ENCODE measurements at places on chromosomes 3 and 15.

DNA sequence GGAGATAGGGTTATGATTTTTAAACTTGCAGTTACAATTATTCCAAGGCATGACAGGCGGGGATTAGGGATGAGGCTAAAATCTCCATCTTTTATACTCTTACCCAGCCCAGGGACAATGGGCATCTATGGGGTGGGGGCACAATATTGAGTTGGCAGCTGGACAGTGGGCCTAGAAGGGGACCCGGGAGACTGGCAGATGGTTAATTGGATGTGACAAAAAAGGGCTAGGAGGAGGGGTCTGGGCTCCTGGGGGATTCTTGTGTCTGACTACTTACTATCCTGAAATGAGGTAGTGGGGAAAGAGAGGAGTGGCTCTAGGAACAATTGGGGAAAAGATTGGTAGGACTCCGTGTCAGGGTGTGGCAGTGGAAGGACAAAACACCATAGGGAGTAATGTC, 53.0 kb upstream of the ROPN1 start:
- DNase-seq = no peak

GRCh38 chr3:76954412-76954811, 85.5 kb upstream of the ROBO2 start:
- DNase-seq = no peak

DNA sequence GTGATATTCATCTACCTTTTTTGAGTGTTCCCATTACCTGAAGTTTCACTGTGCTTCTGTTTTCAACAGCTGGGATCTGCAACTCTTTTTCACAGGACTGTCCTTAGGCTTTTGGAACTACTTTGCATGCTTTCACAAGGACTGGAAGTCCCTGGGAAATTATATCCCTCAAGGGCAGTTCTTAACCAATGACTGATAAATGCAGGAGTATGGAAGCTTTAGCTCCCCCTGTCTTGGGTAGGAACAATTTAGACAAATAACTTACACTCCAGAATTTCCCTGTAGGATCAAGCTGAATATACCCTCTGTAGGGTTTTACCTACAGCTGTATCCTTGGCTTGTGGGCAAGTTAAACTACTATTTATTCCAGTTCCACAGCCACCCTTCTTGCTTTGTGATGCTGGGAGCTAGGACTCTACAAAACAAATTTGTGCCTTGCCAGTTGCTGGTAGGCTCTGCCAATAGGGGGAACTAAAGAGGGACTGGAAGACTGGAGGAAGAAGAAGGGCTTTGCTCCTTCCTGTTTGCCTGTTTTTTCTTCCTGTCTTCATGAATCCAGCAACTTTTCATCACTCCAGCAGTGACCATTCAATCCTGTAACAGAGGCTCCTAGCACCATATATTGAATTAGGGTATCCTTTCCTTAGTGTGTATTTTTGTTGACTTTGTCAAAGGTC, 6.8 kb upstream of the ZNF280D start:
- DNase-seq = no peak

DNA sequence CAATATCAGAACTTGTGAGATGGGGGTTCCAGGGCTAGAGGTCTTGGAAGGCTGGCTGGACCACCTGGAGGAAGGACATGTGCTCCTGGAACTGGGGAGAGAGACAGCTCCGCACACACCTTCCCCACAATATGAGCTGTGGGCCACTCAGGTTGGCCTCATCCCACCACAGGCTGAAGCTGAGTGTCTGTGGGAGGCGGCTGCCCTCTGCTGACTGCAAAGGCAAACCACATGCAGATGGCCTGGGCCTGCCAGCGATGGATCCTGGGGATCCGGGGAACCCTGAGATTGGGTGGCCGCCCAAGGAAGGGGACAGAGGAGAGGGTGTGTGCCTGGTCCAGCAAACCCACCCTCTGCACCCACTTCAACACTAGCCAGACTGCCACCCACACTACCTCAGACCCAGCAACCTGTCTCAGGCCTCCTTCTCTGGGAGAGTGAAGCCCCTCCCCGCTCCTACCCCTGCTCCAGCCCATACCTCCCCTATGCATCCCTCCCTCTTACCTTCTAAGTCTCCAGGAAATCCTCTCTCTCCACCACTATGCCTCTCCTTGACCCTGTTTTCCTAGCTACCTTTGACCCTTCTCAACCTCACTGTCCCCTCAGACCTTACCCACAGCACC, 44.8 kb downstream of the CYP11A1 start:
- no peak for DNase-seq

- no peak for DNase-seq
Observed at GRCh38 chr3:66227915-66228314, 7.1 kb downstream of the SLC25A26 start.

DNA sequence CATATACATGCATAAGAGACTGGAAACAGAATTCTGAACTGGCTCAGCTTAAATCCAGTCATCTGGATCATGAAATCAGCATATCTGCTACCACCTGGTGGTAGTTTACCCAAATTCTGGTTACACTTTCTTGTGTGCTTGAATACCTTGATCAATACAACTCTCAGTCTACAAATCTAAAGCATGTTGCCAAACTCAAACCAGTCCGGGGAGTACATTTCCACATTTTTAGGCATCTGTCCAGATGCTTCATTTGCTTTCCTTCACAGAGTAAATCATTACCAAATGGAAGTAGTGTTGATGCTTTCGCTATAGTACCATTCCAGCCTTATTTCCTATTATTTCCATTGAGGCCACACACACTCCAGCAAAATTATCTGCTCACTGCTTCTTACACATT, 126.4 kb downstream of the P2RY1 start:
- DNase-seq = no peak

DNA sequence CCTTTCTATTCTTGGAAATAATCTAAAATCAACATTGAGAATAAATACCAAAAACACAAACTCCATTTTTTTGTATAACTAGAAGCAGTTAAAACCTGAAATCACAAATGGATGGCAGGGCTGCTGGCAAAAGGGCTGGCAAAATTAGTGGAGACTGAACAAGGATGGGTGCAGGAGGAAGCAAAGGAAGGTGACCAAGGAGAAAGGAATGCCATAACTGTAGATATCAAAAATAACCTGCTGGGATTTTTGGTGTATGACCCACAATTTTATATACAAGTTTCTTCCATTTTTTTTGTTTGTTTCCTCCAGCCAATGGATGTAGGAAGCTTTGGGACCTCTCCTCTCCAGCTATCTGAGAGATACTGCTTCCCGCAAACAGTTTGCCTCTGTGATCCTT, 12.7 kb downstream of the CFAP44 start:
- no peak for DNase-seq

GRCh38 chr15:76575274-76575673, 238.7 kb downstream of the ISL2 start:
- DNase-seq = no peak

DNA sequence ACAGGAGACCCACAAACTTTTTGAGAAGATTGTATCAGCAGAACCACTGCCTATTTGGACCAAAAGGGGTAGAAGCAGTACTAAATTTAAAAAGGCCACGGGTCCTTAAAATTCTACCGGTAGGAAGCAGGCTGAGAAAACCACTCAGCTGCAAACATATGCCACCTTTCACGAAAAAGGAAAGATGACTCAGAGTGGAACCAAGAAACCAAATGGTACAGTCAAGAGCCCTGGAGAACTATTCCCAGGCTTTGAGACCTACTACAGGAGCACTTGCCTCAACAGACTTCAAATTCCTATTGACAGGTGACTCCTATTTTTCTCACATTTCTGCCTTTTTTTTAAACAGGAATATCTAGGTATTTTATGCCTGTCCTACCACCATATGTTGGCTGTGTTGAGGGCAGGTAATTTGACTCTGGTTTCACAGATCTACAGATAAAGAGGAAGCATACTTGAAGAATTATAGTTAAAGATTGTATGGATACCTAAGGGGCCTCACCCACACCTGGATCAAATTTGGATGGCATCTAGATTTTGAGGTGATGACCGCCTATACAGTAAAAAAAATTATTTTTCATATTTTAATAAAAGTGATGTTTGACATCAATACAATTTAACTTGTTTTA, 10.1 kb downstream of the GOLIM4 start:
- no peak for DNase-seq

- no peak for DNase-seq
Observed at GRCh38 chr15:48333540-48333939, 2.3 kb downstream of the DUT start.

DNA sequence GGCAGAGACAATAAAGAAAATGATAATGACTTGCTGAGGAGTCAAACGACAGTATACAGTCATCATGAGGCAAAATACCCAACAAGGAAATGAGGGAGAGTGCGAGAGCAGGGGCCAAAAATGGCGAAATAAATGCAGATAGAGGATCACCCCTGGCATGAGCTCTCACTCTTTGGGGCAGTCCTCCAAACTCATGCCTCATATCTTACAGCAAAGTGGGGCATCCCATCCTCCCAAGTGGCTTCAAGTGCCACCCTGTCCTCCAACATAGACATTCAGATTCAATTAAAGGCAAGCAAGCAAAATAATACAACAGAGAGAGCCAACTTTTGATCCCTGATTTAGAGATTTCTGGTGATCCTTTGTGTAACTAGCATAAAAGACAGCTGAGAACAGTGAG, 278.4 kb downstream of the GBE1 start:
- DNase-seq = no peak

DNA sequence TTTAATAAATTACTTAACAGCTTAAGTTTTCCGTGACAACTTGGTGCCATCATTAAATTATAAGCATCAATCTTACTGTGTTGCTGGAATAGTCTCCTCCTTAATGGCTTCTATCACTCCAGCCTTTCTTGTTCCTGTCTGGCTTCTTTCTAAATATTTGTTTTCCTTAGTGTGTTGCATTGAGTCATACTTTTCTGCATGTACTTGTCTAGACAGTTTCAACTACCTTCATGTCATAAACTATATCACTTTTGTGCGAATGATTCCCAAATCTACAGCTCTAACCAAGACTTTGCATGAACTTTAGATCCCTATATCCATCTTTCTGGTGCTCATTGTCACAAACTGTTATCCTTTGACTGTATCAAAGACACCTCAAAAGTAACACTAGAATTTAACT, 78.4 kb downstream of the AKAP13 start:
- no peak for DNase-seq
